ENCODE measurements at places on chromosomes 5 and 9.

- DNase-seq: no peak
Observed at GRCh38 chr5:79399046-79399445, 114.9 kb downstream of the HOMER1 start.

- no peak for DNase-seq
Observed at GRCh38 chr9:113858282-113858681, 17.8 kb upstream of the ZNF618 start.

- DNase-seq: no peak
Observed at GRCh38 chr5:120160124-120160895, 303.8 kb upstream of the PRR16 start.

DNA sequence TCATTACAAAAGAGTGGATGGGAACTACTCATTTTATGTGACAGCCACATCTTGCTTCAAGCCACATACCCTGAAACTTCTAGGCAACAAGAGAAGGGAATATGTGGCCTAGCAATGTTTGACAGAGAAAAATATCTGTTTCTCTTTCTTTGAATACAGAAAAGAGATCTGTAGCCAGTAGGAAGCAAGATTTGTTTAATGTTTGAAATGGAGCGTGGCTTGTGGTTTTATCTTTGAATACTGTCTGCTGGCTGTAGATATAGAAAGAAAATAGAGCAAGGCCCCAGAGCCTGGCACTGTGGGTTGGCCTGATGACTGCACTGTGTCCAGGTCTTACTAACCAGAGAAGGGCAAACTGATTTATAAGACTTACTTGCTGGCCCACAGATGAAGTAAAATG lies 133.8 kb downstream of the ARHGEF28 start:
- no peak for DNase-seq

GRCh38 chr5:39825301-39825700 lies 400.5 kb upstream of the DAB2 start:
- no peak for DNase-seq

- DNase-seq: no peak
Observed at GRCh38 chr5:7871653-7872052, 2.7 kb downstream of the MTRR start.

- DNase-seq: no peak
Observed at GRCh38 chr5:17378346-17378997, 119.6 kb upstream of the TAF11L2 start.
